ENCODE measurements at places on chromosomes 3 and 15.
A peak's percentile ranks its signal among the peaks of the same experiment; 100 is the strongest.

DNA sequence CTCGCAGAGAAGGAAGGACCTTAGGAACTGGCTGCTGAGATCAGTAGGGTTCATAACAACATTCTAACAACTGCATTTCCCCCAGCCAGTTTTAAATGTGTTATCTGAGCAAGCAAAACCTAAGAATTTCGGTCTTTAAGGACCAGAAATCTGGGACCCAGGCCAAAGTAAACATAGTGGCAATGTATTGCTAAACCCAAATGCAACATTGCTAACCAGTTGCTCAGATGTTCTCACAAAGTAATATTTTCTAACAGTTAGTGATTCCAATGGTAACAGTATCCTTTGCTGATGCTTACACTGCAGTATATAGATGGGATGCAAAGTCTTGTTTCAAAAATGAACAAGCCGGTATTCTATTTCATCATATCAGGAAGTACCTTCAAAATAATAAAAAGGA, 254.3 kb downstream of the RYR3 start:
- no peak for DNase-seq

GRCh38 chr3:117656391-117656790, 946.8 kb downstream of the TUSC7 start:
- DNase-seq = no peak

DNA sequence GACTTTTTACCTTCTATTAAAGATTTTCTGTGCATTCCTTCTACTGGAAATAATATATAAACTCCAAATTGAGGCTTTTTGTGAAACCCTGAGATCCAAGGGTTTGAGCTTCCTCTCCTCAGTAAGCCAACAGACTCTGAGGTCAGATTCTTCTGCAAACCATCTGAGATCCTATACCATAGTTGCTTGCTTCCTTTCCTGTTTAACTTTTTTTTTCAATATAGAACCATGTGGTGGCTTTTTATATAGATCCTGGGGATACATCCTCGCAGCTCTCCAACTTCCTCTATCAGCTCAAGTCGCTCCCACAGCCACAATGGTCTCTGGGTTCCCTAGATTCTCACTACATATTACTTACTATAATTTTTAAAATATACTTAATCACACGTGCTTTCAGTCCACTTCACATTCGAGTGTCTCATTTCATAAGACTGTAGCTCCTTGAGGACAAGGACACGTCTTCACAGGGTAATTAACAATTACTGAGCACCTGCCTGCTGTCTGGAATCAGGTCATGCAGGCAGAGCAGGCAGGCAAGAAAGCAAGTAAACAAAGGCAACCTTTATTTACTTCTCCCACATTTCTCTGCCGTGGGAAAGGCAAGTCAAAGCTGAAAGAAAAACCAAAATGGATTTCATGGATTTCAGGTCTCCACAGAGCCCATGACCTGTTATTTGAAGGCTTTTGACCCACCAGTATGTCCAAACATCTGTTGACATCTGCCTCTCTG, 941.5 kb downstream of the FHIT start:
- no peak for DNase-seq

- DNase-seq = no peak
Measured at GRCh38 chr3:121490161-121490560, 55.6 kb downstream of the POLQ start.

GRCh38 chr3:158352551-158352950, 218.4 kb upstream of the MLF1 start:
- DNase-seq = no peak

GRCh38 chr3:147775816-147776530, 366.8 kb downstream of the ZIC1 start:
- DNase-seq = no peak

DNA sequence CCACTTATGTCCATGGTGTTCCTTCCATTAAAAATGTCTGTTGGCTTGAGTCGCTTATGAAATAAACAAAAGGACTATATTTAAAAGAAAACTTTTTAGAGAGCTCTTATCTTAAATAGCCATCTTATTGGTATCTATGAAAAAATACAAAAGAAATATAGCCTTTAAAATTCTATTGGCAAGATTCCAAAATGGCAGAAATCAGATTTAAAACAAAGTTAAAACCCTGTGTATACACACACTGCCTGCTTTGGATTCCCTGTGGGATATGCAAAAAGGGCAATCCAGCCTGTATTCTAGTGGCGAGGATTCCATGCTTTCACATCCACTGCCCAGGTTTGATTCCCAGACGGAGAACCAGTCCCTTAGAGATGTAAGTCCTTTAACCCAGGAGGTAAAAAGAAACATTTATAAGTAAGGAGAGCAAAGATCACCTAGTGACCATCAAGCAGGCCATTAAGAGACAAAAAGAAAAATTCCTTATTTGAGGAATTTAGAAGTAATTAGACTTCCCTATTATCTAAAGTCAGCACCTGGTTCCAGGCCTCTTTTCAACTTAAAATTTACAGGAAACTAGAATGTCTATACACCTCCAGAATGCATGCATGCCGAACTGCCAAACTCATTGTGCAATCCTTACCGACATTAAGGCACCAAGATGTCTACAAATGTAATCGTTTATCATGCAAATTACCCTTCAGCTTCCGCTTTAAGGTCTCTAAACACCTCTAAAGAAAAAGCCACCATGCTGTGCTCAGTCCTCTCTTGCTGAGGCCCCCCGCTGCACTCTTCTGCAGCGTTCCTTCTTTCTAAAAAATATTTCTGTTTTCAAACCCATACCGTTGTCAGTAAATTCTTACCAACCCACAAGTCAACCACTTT, 69.6 kb upstream of the STRIT1 start:
- no peak for DNase-seq

DNA sequence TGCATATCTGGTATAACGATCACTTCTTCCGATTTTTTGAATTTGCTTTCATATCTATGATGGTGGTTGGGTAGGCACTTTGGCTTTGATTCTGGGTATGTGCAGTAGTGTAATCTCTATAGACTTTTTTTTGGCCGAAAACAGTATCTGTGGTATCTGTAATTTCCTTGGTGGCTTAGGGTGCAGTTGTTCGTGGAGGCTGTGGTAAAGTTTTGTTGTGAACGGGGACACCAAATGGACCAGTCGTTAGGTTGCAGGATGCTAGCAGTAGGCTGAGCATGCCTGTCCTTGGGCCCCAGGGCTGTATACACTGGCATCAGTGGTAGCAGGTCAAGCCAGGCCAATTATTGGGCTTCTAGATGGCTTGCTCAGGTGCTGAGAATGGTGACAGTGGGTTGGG, 55.2 kb downstream of the CCDC66 start:
- no peak for DNase-seq

- DNase-seq = no peak
Measured at GRCh38 chr3:82461049-82461889, 699.8 kb upstream of the GBE1 start.

GRCh38 chr3:13207975-13208705, 134.9 kb upstream of the IQSEC1 start:
- DNase-seq = no peak

- no peak for DNase-seq
Measured at GRCh38 chr3:79278681-79279080, 489.1 kb downstream of the ROBO1 start.

GRCh38 chr3:16467393-16467792, 46.1 kb downstream of the RFTN1 start:
- no peak for DNase-seq

GRCh38 chr3:55160241-55160983, 232.6 kb upstream of the LRTM1 start:
- DNase-seq = no peak

GRCh38 chr3:38151667-38152265, 13.3 kb downstream of the MYD88 start:
- DNase-seq = no peak

DNA sequence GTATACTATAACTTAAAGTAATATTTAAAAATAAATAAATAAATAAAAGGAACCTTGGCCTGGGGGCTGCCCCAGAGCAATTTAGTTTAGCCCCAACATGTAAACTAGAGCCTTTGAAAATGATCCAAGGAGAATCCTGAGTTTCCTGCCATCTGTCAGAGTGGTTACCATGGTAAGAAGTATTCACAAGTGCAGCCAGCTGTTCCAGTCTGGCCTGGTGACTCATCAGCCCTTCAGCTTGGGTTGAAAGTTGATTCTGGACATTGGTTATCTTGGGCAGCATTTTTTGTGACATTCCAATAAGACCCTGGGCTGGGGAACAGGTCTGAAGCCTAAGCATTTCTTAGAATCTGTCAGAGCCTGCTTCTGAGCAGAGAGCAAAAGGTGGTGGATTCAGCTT, 72.7 kb upstream of the LRTM1 start:
- DNase-seq = no peak

DNA sequence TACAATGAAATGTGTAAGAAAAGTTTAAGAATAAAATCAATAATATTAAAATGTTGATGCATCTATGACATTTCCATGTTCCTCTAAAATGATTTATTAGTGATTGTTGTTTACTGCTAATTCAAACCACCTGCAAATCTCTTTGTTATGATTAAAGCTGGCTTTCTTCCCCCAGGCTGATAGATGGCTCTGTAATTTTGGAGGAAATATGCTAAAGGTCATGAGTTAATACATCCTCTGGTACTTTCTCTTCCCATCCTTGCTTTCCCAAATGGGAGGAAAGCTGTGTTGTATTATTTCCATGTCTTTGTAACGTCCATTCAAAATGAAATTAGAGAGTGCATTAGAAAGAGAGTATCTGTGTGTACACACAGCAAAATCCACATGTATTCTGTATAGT, 139.5 kb upstream of the TMCO5A start:
- DNase-seq = no peak

DNA sequence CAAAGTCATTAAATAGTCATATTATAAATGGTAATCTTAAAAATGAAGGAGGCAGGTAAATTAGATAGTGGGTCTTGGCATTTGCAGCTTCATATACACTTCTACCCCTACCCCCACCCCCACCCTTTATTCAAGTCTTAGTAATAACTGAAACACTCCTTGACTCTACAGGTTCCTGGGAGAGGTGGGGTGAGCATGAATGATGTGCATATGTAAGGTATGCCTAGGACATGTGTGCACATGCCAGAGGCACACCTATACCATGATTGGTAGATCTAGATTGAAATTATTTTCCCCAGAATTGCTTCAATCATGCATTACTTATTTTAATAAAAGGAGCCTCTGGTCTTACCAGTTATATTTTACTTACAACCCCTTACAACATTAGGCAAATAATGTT, 40.1 kb upstream of the PDCD6IP start:
- DNase-seq = no peak

DNA sequence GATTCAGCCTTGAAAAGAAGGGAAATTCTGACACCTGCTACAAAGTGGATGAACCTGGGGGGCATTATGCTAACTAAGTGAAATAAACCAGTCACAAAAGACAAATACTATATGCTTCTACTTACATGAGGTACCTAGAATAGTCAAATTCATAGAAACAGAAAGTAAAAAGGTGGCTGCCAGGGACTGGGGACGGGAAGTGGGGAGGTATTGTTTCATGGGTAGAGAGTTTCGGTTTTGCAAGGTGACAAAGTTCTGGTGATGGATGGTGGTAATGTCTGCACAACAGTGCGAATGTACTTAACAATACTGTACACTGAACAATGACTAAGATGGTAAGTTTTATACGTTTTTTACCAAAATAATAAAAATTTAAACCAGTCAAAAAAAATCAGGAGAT, 4.8 kb downstream of the IDH2 start:
- peak; percentile 17 for DNase-seq

GRCh38 chr3:42900226-42901072, 5.5 kb upstream of the ZNF662 start:
- no peak for DNase-seq

- DNase-seq = no peak
Measured at GRCh38 chr3:45922039-45922326, 21.3 kb upstream of the CXCR6 start.

DNA sequence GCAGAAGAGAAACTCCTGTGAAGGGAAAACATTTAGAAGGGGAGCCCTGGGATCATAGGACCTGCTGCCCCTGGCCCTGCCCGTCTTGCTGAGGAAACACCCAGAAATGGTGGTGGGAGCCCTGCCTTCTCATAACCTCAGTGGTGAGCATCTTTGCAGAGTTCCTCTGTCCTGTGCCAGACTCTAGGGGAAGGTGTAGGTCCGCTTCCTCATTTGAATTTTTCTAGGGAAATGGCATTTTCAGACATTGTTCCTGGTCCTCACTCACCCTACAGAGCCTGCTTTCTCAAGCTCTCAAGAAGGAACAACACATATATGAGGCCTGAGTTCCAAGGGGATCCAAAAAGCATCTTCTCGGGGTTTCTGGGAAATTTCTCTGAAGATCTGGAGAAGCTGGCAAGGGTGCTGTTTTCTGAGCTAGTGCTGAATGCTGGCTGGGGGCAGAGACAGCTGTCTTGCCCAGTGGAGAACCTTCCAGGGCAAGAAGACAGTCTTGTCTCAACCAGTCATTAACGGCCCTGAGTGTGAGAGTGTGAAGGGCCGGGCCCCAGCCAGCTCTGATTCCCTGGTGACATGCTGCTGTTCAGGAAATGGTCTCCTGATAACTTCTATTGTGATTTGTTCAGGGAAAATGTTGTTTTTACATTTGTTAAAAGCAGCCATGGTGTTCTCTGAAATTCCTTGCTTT, 283.1 kb upstream of the LRRFIP2 start:
- no peak for DNase-seq

- DNase-seq = no peak
Measured at GRCh38 chr15:39778021-39778420, 4.6 kb downstream of the FSIP1 start.

DNA sequence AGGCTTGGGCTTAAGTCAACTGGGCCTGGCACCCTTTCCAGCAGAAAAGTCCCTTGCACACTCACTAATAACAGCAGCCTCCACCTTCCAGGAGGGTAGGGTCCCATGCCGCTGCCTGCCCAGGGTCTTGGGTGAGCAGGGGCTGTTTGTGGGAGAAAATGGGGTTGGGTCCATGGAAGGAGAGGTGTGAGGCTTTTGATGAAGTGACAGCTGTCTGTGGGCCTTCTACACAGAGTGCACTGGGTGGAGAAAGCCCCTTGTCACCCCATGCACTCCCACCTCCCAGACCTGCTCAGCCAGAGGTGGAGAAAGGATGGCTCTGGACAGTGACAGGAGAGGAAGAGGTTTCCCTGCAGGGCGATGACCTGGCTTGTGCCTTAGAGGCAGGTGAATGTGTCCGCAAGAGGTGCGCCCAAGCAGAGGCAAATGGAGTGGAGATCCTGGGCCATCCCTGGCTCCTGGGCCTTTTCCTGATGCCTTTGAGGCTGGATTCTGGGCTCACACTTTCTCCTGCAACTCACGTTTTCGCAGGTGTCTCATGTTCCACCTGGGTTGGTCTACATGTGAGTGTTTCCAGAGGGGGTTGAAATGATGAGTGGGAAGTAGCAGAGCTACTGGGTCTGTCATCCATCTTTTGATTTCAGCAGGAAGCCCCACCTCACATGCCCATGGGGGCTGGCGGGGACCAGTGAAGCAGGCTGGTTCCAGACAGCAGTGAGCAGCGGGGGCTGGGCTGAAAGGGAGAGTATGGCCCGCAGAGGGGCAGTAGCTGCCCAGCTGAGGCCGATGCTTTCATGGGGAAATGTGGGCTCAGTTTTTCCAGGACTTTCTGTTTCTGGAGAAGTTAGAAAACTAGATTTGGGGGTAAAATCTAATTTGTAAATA, 85.2 kb upstream of the PRR23E start:
- DNase-seq = no peak

DNA sequence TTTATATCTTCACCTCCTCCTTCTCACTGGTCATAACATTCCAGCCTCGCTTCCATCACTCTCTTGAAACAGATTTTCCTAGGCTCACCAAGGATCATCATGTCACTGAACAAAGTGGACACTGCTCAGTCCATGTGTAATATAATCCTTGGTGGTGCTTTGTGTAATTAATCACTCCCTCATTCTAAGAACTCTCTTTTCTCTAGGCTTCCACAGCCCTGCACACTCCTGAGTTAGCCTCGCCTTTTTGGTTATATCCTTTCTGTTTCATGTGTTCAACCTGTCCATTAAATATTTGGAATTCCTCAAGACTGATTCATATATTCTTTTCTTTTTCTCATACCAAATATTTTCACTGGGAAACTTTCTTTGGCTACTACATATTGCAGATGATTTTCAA, 440.8 kb downstream of the PYDC2 start:
- DNase-seq = no peak
